ENCODE measurements at places on chromosomes 6 and 20.

- H3K4me1 ChIP-seq = peaks cover 14% of the 10 kb centered on the region
- no peaks in the 10 kb centered on the region for H3K27me3 ChIP-seq
- no peak overlapping the region for H3K4me3 ChIP-seq
- no peak overlapping the region for H3K27ac ChIP-seq
- H3K36me3 ChIP-seq = peaks cover 2% of the 10 kb centered on the region
- DNase-seq = no peak
These were observed 392.2 kb upstream of the MARCKS start for GRCh38 chr6:113464960-113465359.

DNA sequence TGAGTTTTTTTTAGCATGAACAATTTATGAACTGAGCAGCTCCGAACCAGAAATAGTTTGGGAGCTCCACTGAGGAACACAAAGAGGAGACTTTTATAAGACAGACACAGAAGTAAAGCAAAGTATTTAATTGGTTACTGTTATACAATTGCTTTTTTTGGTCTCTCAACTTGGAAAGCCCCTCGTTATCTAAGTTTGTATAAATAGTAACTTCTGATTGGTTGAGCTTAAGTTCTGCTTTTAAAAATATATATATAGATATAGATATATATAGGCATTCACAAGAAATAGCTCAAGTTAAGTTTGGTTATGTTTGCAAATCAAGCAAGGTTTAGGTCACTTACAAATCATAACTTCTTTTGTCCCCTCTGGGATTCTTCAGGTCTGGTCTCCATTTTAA lies 20.2 kb upstream of the NCR2 start:
- H3K4me3 ChIP-seq = no peak overlapping the region

DNA sequence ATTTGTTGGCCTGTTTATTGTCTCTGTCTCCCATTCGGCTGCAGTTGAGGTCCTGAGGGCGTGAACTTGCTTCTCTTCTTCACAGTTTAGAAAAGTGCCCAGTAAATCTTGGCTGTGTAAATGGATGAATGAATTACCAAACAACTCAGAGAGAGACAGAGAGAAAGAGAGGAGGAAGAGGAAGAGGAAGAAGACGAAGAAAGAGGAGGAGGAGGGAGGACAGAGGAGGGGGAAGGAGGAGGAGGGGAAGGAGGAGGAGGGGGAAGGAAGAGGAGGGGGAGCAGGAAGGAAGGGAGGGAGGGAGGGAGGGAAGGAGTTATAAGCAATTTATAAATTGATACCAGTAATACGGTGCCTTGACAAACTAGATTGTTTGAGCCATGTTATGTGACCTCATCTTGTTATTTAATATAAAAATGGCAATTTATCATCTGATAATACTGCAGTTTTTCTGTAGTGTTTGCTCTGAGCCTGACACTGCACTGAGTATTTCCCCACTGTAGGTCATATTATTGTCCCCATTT lies 18.7 kb downstream of the HCK start:
- no peak overlapping the region for H3K27ac ChIP-seq
- no peaks in the 10 kb centered on the region for H3K4me1 ChIP-seq
- no peaks in the 10 kb centered on the region for H3K36me3 ChIP-seq
- peaks cover 31% of the 10 kb centered on the region for H3K27me3 ChIP-seq
- no peak overlapping the region for H3K4me3 ChIP-seq

DNA sequence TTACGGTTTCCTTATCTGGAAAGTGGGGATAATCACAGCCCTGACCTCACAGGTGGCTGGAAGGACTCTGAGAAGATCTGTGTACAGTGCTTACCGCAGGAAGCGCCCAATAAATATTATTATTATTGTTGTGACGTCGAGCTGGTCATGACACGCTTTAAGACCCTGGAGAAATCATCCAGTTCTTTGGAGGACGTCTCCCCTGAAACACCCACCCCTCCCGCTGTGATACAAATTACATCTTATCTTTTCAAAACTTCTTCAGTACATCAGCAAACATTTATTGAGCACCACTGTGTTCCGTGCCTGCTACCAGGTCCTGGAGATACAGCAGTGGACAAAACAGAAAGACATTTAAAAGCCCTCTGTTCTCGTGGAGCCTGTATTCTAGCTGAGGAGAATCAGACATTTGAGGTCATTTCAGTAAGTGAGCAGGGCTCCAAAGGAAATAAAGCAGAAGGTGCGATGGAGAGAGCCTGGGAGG lies 118.7 kb downstream of the CEBPB start:
- peaks cover 37% of the 10 kb centered on the region for H3K4me1 ChIP-seq
- no peaks in the 10 kb centered on the region for H3K36me3 ChIP-seq
- H3K27me3 ChIP-seq = no peaks in the 10 kb centered on the region
- peak overlapping the region; percentile 88 for H3K27ac ChIP-seq
- no peak for DNase-seq

DNA sequence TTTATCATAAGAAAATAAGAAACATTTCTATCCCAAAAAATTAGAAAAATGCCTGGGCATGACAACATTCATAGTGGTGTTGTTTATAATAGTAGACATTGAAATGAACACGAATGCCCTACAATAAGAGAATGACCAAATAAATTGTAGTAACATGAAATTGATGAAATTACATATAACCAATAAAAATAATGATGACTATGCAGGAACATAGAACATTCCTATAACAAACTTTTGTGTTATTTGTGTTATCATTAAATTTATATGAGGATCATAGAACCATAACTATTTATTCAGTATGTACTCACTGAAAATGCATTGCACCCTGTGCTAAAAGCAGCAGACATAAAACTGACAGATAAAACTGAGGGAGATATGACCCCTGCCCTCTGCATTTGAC lies 399.7 kb downstream of the CBLN4 start:
- H3K27ac ChIP-seq = no peak overlapping the region
- no peak for DNase-seq
- H3K27me3 ChIP-seq = peaks cover 12% of the 10 kb centered on the region
- no peaks in the 10 kb centered on the region for H3K4me1 ChIP-seq
- H3K36me3 ChIP-seq = no peaks in the 10 kb centered on the region

DNA sequence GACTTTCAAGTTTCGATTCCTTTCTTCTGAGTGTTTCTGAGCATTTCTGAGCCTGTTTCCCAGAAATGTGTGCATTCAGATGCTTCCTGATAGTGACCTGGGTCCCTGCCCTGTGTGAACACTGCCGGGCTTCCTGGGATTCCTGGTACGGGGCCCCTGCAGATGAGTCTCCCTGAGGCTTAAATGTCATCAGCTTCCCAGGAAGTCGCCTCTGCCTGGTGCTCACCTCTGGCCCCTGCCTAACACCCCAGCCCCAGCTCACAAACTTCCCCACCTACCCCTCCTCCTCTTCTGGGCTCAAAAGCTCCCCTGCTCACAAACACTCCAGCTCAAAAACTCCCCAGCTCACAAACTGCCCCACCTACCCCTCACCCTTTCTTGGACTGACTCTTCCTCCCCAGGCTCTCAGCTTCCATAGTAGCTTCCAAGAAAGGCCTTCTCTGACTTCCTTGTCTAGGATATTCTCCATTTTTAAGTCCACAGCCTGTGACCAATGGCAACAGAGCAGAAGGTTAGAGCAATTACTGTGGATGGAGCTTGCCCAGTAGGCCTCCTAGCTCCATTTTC lies 42.0 kb downstream of the TGM2 start:
- no peaks in the 10 kb centered on the region for H3K27me3 ChIP-seq
- peaks cover 39% of the 10 kb centered on the region for H3K4me1 ChIP-seq
- peak; percentile 37 for DNase-seq
- H3K36me3 ChIP-seq = no peaks in the 10 kb centered on the region
- H3K27ac ChIP-seq = peak overlapping the region; percentile 92
- no peak overlapping the region for H3K4me3 ChIP-seq
